Stimulated activated CD4-positive, alpha-beta T cell treated with anti-CD3 and anti-CD28 coated beads, Interleukin-12 subunit alpha, Interleukin-12 subunit beta, amount 100 ng/mL, for 24 hours (primary cell): ENCODE measurements at places on chromosomes 3 and 15.

- DNase-seq, result no peak
Observed at GRCh38 chr3:189099505-189100290, 72.1 kb upstream of the TPRG1 start.

DNA sequence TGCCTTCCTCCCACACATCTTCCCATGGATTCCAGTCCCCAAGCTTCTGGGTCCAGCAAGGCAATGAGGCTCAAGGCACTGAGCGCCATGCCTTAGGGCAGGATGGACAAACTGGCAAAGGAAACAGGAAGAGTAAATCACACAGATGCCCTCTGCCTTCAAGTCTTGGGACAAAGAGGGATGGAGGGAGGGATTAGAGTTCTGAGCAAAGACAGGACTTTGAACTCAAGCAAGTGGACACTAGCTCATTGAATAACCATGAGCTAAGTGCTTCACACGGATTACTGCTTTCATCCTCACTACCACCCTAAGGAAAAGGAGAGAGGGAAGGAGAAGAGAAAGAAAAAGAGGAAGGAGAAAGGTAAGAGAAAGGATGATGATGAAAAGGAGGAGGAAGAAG, 7.6 kb upstream of the THBS1 start:
- DNase-seq, result no peak

GRCh38 chr3:144821583-144821982, 850.0 kb downstream of the DIPK2A start:
- DNase-seq, result no peak

DNA sequence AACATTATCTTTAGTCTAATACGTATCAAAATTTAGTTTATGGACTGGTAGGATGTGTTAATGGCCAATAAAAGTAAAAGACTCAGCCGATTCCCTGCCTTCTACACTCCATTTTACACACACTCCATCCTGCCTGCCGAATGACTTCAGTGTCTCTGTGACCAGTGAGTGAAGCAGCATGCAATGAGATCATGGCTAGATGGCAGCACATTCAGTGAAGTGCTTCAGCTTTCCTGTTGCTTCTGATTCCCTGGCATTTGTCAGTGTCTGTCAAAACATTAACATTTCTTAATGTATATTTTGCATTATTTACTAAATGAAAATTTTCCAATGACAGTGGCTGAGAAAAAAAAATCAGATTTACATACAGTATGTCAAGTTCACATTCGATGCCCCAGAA, 412.0 kb downstream of the FHIT start:
- DNase-seq, result no peak

GRCh38 chr3:196207833-196208607, 3.2 kb downstream of the ZDHHC19 start:
- peak; percentile 60 for DNase-seq

DNA sequence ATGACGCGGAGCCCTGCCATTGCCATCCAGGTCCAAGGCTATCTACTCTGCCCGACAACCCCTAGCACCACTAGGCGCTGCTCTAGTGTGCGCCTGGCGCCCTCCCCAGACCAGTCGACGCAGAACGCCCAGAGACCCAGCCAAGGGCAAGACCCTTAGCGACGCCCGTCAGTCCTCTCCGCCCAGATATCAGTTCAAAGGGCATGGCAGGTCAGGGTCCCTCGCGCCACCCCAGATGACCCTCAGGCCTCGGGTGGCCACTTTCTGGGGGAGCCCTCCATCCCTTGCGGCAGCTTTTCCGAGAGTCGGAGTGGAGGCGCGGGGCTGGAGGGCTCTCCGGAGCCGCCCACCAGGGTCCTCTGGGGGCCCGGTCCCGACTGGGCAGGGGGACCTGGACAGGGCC, 371 bp upstream of the CLSTN2 start:
- no peak for DNase-seq

- no peak for DNase-seq
Observed at GRCh38 chr3:61080737-61081445, 170.4 kb downstream of the FHIT start.

DNA sequence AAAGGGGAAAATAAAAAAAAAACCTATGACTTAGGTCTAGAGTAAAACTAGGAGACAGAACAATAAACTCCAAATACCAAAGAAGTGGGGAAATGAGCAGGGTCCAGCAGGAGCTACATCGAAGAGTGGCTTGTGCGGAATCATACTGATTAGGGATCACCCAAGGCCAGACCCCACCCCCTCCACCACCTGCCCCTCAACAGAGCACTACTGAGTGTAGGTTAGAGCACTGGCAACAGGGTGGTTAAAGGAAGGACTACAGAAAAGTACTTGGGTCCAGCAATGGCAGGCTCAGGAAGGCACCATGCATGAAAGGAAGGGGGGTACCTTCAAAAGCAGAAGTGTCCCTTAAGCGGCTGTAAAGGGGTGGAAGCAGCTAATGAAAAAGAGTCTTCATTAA, 96.2 kb downstream of the UBE3A start:
- DNase-seq, result no peak

GRCh38 chr15:75347222-75348033, 589 bp downstream of the NEIL1 start:
- no peak for DNase-seq

- DNase-seq, result no peak
Observed at GRCh38 chr15:85941186-85941855, 138.3 kb upstream of the AGBL1 start.

- no peak for DNase-seq
Observed at GRCh38 chr3:37338500-37338899, 164.1 kb upstream of the LRRFIP2 start.

DNA sequence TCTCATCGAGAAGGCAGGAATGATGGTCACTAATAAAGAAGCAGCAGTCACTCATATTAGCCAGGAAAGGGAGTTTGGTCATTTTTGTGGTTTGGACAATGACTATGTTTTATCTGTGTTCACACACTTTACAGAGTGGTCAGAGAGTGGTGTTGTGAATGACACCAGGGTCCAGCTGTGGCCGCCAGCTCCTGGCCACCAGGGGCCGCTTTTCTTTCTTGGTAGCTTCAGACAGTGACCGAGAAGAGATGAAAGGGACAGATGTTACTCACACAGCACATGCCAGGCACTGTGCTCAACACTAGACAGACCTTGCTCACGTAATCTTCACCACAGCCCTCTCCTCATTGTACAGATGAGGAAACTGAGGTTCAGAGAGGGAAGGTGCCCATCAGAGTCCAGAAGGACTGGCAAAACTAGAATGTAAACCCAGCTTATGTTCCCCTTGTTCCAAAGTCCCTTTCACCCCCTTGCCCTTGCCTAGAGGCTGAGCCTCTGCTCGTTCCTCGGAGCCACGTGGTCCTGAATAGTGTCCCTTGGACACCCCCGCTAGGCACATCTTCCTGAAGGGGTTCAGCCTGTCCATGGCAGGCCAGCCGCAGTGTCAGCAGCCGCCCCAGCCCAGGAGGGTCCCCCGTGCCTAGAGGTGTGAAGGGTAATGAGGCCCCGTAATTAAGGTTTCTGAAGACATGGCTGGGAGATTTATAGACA, 55.6 kb downstream of the CYP11A1 start:
- no peak for DNase-seq

DNA sequence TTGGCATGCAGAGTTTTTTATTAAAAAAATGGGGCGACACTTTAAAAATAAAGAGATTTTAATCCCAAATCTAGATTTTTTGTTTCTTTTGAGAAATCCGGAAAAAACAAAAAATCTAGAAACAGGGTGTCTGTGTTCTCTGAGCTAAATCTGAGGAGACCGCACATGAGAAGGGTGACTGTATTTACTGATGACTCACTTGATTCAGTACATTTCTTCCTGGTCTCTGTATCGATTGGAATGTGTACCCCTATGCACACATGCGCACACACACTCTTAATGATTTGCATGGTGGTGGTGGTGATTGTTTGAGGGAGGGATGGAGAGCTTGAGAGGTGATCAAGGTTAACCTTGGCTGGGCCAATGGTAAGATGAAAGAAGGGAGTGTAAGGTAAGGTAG, 443.1 kb upstream of the THRB start:
- no peak for DNase-seq

DNA sequence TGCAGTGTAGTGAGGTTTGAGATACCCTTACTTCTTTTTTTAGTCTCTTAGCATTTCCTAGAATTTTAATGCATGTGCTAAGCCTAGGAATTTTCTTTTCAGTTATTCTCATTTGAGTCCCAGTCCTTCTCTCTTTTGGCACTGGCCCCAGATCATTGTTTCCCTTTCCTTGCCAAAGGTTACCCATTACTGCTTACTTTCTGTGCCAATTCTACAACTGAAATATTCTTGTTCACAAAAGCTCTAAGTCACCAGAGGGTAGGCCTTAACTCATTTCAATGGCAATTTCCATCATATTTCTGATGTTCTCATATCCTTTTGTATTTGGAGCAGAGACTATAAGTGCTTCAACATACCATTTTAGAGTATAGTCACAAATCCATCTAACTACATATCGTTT, 199.6 kb upstream of the CBLB start:
- DNase-seq, result no peak

- no peak for DNase-seq
Observed at GRCh38 chr3:52246264-52246620, 683 bp downstream of the PPM1M start.

DNA sequence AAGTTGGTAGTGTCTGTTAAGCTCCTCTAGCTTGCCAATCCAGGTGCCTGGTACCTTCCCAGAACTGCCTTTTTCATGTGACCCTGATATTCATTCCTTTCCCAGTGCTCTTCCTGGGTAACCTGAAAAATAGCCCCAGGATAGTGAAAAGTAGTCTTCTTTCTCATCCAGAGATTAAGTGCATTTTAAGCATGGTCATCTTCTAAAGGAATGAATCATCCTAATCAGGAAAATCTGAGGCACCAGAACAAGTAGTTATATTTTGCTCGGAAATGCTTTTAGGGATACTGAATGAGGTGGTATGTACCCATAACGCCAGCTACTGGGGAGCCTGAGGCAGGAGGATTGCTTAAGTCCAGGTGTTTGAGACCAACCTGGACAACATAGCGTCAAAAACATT, 23.1 kb upstream of the PDCD6IP start:
- no peak for DNase-seq

- no peak for DNase-seq
Observed at GRCh38 chr3:78398401-78398800, 1358.5 kb downstream of the ROBO2 start.

GRCh38 chr15:74815121-74815934, 2.7 kb downstream of the LMAN1L start:
- DNase-seq, result no peak

- no peak for DNase-seq
Observed at GRCh38 chr3:64650715-64651114, 37.1 kb downstream of the ADAMTS9 start.

GRCh38 chr15:56464893-56465520, at the start of gene MNS1:
Gene MNS1, minus strand, starts transcription at chr15:56465137. Its CDS starts 165 bp downstream, at chr15:56464972.
- peak; percentile 64 for DNase-seq

- DNase-seq, result no peak
Observed at GRCh38 chr3:173043757-173044156, 97.3 kb downstream of the SPATA16 start.

DNA sequence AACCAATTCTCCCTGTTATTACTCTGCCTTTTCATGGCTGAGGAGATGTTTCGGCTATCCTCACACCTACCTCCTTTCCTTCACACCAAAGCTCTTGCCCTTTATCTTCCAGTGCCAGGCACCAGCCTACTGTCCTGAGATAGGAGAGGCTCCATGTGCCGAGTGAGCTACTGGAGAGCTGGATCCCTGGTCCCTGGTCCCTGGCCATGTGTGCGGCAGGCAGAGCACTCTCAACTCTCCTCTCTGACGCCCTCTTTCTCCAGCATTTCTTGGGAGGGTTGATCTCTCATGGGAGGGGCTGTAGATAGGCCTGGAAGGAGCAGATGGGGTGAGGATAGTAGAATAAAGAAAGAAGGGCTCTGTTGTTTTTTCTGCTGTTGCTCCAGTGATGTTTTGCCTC, 277.1 kb upstream of the UMPS start:
- no peak for DNase-seq

DNA sequence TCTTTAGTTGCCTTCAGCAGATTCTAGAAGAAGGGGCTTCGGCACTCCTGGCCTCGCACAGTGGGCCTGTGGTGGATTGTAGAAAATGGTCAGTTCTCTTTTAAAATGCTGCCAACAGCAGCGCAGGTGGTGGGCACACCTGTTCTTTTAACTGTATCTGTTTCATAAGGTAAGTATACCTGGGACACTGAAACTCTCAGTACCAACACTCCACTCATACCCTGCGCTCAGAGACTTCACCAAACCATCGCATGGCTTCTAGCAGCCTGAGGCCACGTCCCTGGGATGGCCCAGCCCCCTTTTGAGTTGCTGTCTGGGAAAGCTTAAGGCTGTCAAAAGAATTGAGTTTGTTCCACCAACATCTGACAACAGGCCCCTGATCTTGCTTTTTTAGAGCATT, 56.7 kb upstream of the MCF2L2 start:
- DNase-seq, result no peak

DNA sequence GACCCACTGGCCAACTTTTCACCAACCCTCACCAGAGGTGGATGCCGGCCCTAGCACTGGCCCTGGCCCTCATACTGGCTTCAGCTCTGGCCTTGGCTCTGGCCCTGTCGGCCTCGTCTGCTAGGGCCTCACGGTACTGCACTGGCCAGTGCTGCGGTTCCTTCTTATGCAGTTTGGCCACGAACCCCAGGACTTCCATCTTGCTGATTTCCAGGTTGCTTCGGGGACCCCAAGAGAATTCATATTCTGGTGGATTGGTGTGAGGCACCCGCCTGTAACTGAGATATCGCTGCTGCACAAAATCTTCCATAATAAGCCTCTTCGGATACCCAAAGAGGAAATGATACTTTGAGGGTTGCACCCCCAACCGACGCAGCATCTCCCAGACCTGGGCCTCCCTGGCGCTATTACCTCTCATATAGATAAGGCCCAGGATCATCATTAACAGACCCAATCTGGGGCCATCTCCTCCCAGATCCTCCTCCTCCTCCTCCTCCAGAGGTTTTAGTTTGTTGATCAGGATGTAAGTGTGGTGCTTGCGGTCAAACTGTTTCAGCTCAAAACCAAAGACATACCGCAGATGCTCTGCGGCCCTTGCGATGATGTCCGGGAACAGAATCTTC, 883 bp downstream of the MAGEF1 start:
- no peak for DNase-seq

DNA sequence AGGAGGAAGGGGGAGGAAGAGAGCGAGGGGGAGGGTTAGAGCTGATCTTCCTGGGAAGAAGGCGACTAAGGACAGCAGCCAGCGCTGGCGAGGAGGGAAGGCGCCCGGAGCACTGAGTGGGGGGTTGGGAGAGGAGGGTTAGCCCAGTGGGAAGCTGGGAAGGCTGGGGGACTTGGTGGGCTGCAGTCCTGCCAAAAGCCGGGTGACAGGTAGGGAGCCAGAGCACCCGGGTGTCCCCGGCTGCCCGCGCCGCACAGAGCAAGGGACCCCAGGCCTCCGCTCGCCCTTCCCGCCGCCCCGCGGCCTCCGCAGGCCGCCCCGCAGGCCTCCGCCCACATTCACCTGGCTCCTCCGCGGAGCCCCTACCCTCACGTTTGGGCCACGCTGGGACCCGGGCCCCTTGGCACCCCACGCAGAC, 448 bp downstream of the SLC12A8 start:
- DNase-seq, result no peak

- DNase-seq, result no peak
Observed at GRCh38 chr3:171282041-171282440, 178.2 kb downstream of the TNIK start.

- DNase-seq, result no peak
Observed at GRCh38 chr3:34178415-34178814, 380.0 kb downstream of the PDCD6IP start.

GRCh38 chr3:32423956-32424557, 32.4 kb downstream of the CMTM7 start:
- no peak for DNase-seq

GRCh38 chr3:140715035-140715434, 37.2 kb downstream of the TRIM42 start:
- DNase-seq, result no peak

GRCh38 chr3:134446800-134447199, 39.0 kb downstream of the ANAPC13 start:
- no peak for DNase-seq
